SW480 (cell line): ENCODE measurements at places on chromosomes 16 and 17.

- DNase-seq, result no peak
Measured at GRCh38 chr17:83084621-83085056, 5.2 kb downstream of the METRNL start.

GRCh38 chr17:57895382-57896060, 45.7 kb upstream of the MRPS23 start:
- no peak for DNase-seq

DNA sequence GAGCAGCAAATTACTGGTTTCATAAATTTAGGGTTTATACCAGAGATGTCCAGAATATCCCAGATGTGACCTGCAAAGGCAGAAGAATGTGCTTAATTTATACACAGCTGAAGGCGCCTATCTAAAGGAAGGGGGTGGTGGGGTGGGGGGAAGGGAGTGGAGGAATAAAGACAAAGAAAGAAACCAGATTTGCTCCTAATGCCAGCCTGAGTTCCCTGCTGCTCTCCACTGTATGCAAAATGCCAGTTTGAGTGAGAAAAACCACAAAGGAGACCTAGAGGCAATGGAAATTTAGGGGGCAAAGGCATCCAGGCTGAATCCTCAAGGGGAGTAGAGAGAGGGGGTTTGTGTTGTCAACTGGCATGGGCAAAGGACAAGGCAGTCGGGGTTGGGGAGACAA, 161.5 kb upstream of the TOX3 start:
- DNase-seq, result no peak

GRCh38 chr16:82094942-82095540, 60.0 kb downstream of the HSD17B2 start:
- no peak for DNase-seq
